Stimulated activated CD8-positive, alpha-beta memory T cell treated with anti-CD3 and anti-CD28 coated beads, Interleukin-15, amount 100 ng/mL, for 4 hours (primary cell): ENCODE measurements at places on chromosomes 1 and 21.

DNA sequence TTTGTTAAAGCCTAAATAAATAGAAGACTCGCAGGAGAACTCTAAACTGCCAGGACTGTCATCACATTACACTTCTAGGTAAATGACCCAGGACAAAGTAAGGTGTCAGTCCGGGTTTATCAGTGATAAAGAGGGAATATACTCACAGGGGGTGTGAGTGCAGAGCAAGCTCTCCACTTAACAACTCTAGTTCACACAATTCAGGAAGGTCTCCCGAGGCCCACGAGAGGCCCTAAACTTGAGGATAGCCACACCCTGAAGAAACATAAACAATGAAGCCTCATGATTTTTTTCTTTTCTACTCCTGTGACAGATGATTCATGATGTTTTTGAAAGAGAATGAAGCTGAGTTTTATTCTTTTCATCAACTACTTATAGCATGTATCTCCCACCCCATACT, 65.6 kb upstream of the EXO1 start:
- DNase-seq: no peak

- no peak for DNase-seq
Observed at GRCh38 chr21:27769763-27770162, 802.9 kb upstream of the ADAMTS5 start.

GRCh38 chr1:101920577-101920976, 76.1 kb downstream of the OLFM3 start:
- DNase-seq: no peak

DNA sequence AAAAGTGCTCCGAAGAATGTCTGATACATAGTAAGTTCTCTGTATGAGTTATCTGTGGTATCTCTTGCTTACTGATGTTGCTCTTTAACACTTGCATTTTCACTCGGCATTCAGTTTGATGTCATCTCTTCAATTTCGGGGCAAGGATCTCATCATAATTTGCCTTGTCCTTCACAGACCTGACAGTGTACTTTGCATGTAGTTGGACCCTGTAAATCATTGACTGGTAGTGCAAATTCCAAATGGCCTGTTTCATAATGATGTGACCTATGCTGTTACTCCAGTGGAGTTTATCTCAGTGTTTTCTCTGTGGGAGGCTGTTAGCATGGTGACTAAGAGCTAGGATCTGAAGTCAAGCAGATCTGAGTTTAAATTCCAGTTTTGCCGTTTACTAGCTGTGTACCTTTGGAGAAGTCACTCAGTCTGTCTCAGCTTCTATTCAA, 34.2 kb upstream of the ABCD3 start:
- no peak for DNase-seq

DNA sequence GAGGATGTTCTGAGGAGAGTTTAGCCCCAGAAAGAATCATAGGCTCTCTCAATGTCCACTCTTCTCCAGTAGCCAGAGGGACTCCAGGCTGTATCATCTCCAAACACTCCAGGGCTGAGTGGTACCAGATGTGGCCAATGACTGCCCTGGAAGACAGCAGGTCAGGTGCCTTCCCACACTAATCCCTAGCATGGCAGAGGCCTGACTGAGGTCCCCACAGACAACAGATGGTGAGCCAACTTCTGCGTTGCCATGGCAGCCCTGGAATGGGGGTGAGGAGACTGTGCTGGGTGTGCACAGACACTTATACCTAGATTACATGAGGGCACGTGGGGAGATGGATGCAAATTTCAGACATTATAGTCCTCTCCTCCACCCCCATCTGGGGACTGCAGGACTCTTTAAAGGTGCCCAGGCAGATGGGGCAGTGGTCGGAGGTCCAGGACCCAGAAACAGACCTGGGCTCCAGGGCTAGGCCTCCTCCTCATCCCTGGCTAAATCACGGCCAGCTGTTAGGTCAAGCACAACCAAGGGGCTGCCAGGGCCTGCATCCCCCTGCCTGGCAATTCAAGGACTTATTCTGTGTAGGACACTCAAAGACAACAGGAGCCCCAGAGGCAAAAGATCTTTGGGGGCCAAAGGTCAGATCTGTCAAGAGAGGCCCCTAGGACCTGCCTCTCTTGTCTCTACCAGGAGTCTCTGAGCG, 42.9 kb downstream of the CAMK2N1 start:
- no peak for DNase-seq

GRCh38 chr1:231750818-231751362, 124.3 kb downstream of the DISC1 start:
- no peak for DNase-seq
